HuH-7 (cell line): ENCODE measurements at places on chromosomes 7 and 10.
A peak's percentile ranks its signal among the peaks of the same experiment; 100 is the strongest.

- DNase-seq = peak; percentile 17
Measured at GRCh38 chr7:27576360-27576944, 86.2 kb downstream of the HIBADH start.

- no peak for DNase-seq
Measured at GRCh38 chr10:10353326-10353868, 664.3 kb upstream of the CELF2 start.

GRCh38 chr7:7231000-7231399, 48.7 kb downstream of the C1GALT1 start:
- DNase-seq = no peak

GRCh38 chr10:35600193-35600592, 4.9 kb upstream of the GJD4 start:
- no peak for DNase-seq

DNA sequence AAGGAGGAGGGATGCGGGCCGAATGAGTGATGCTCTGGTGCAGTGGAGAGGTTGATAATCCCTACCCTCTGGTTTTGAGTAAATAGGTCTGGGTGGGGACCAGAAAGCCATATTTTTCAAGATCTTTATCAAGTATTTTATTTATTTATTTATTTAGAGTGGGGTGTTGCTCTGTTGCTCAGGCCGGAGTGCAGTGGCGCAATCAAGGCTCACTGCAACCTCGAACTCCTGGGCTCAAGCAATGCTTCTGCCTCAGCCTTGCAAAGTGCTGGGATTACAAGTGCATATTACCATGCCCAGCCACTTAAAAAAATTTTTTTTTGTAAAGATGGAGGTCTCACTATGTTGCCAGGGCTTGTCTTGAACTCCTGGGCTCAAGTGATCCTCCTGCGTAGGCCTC, 21.6 kb downstream of the SVIL start:
- no peak for DNase-seq

DNA sequence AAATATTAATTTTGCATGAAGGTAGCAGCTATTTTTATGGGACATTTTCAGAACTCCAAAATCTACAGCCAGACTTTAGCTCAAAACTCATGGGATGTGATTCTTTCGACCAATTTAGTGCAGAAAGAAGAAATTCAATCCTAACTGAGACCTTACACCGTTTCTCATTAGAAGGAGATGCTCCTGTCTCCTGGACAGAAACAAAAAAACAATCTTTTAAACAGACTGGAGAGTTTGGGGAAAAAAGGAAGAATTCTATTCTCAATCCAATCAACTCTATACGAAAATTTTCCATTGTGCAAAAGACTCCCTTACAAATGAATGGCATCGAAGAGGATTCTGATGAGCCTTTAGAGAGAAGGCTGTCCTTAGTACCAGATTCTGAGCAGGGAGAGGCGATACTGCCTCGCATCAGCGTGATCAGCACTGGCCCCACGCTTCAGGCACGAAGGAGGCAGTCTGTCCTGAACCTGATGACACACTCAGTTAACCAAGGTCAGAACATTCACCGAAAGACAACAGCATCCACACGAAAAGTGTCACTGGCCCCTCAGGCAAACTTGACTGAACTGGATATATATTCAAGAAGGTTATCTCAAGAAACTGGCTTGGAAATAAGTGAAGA, 112.3 kb downstream of the CFTR start:
- DNase-seq = no peak

- no peak for DNase-seq
Measured at GRCh38 chr7:80916770-80917741, 1.8 kb downstream of the SEMA3C start.

GRCh38 chr10:121851786-121852185, 76.0 kb downstream of the ATE1 start:
- no peak for DNase-seq
